ENCODE measurements at places on chromosomes 7 and 10.

- peak; percentile 51 for DNase-seq
These were observed 2.7 kb downstream of the KCNIP2 start for GRCh38 chr10:101840741-101841453.

DNA sequence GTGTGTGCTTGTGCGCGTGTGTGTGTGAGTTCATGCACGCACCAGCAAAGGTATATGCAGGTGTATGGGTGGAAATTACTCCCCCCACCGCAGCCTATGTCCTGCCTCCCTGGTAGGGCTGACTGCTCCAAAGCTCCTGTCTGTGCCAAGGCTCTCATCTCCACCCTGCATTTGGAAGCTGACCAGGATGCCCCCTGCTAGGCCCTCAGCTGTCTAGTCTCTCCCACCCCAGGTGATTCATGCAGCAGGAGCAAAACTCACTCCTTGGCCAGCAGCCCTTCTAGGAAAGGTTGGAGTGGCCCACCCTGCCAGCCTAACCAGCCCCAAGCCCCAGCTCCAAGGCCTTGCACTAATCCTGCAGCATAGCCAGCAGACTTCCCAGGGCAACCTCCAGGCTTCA lies 148.4 kb downstream of the GRID1 start:
- no peak for DNase-seq

- no peak for DNase-seq
These were observed 76.0 kb upstream of the ADO start for GRCh38 chr10:62728479-62728878.

DNA sequence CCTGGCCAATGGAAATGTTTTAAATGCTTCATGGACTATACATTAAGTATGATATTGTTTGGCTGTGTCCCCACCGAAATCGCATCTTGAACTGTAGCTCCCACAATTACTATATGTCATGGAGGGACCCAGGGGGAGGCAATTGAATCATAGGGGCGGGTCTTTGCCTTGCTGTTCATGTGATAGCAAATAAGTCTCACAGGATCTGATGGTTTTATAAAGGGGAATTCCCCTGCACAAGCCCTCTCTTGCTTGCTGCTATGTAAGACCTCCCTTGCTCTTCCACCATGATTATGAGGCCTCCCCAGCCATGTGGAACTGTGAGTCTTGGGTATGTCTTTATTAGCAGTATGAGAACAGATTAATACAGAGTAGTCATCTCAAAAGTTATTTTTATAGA lies 32.4 kb upstream of the GRB10 start:
- no peak for DNase-seq

- no peak for DNase-seq
These were observed 45.3 kb downstream of the ZNF777 start for GRCh38 chr7:149415391-149416071.

DNA sequence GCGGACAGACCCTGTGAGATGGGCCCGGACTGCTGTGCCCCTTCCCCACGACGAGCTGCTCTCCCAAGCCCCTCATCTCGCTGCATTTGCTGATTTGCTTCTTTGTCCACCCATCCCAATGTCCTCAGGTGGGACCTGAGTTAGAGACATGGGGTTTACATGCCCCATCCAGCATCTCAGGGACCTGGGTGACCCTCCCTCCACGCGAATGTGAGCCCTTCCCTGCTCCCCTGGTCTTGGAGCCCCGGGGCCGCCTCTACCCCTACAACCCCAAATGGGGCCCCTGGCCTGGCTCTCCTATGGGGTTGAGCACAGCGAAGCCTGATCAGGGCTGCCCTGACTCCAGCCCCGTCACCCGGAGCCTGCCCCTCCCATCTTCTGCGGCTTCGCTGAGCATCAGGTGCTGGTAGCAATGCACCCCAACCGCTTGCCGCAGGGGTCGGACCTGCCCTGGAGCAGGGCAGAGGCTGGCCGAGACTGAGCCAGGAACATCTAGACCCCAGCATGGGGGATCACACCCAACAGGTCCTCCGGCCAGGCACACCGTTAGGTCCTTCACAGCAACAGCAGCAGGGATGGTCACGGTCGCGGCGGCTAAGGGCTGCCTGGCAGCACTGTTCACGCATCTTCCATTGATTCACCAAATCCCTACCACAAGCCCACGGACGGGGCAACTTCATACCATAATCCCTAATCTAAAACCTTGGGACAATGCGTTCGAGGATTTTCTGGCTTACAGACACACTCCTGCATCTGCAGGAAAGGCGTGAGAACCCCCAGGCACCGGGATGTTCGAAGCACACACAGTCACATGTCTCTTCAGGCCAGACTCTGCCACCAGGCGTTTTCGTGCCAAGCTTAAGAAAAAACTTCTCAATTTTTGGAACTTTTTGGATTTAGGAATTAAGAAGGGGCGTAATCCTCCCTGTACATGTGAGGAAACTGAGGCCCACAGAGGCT lies 15.5 kb downstream of the WDR86 start:
- no peak for DNase-seq

DNA sequence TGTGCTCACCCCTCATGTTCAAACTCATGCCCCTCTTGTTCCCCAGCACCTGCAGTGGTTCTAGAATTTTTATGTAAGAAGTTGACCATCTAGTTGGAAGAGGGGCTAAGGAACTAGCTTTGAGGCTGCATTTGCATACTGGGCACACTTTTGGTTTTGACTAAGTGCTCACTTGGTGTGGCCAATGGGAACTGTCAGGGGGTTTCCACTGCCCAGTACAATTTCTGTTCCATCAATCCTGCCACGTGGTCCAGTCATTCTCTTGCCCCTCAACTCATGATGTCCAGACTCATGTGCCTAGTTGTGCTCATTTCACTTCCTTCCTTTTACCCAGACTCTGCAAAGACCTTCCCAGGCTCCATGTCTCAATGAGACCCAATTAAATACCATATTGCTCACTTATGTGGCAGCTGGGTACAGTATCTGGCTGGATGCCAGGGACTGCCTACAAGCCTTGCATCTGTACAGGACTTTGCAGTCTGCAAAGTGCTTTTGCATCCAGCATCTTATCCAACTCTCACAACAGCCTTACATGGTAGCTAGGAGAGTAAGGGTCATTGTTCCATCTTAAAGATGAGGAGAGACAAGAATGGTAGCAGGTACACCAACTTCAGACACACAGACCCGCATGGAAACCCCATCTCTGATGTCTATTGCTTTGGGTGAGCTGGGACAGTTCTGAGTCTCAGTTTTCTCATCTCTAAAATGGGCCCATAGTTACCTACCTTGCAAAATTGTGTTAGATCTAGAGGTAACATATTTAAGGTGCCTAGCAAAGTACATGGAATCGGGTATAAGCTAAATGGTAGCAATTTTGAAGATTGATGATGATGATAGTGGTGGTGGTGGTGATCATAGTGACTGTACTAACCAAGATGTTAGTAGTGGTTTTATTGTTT lies 30.1 kb upstream of the KCNMA1 start:
- no peak for DNase-seq

DNA sequence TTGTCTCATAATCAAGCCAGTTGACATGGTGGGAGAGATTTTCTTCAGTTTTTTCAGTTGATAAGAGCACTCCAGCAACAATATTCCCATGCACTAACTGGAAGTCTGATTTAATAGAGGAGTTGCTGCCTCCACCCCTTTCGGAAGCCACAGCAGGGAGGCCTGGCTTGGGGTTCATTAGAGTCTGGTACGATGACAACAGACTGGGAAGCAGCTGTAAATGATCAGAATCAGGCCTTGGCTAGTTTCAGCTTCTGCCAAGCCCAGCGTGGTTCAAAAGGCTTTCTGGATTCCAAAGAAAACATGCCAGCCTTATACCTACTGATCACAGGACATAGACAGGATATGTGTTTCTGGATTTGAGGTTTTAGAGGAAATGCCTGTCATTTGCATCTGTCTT lies 274.0 kb downstream of the CSTF2T start:
- no peak for DNase-seq

DNA sequence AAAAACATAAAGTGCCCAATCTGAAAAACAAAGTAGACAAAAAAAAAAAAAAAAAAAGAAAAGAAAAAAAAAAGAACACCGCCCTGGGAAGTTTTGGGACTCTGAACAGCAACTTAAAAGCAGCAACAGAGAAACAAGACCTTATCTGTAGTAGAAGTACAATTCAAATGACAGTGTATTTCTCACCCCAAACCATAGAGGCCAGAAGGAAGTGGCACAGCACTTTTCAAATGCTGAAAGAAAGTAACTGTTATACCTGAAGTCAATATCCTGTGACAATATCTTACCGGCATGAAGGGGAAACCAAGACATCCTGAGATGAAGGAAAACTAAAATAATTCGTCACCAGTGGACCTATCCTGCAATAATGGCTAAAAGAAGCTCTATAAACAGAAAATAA lies 112.1 kb downstream of the DNAJC1 start:
- no peak for DNase-seq

- no peak for DNase-seq
These were observed 41.1 kb downstream of the CPVL start for GRCh38 chr7:29105191-29105590.

GRCh38 chr10:34029455-34029854 lies 695.0 kb upstream of the NRP1 start:
- no peak for DNase-seq

DNA sequence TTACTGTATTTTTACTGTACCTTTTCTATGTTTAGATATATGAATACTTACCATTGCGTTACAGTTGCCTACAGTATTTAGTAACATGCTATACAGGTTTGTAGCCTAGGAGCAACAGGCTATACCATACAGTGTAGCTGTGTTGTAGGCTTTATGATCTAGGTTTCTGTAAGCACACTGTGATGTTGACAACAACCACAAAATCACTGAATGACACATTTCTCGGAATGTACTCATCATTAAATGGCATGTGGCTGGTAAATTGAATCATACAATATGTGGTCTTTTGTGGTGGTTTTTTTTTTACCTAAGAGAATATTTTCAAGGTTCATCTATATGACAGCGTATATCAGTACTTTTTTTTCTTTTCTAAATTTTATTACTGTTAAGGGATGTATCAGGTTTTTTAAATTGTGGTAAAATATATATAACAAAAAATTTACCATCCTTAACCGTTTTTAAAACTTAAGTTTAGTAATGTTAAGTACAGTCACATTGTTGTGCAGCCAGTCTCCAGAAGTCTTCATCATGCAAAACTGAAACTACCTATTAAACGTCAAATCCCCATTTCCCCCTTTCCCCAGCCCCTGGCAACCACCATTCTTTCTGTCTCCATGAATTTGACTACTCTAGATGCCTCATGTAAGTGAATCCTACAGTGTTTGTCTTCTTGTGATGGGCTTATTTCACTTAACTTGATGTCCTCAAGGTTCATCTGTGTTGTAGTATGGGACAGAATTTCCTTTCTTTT lies 21.5 kb downstream of the BTAF1 start:
- DNase-seq, result no peak

GRCh38 chr7:137482466-137482865 lies 138.9 kb upstream of the PTN start:
- DNase-seq, result no peak

DNA sequence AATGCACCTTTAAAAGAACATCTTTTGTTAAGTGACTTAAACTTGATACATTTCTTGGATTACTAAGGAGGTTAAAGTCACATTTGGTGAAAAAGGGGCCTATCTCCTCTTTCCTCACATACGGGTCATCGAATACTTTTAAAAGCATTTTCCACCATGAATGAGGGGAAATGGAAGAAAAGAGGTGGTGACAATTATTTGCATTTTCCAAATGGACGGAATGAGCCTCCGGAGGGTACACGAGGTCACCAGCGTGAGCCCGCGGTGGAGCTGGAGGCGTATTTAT lies 1.0 kb upstream of the BMPR1A start:
- DNase-seq, result no peak

DNA sequence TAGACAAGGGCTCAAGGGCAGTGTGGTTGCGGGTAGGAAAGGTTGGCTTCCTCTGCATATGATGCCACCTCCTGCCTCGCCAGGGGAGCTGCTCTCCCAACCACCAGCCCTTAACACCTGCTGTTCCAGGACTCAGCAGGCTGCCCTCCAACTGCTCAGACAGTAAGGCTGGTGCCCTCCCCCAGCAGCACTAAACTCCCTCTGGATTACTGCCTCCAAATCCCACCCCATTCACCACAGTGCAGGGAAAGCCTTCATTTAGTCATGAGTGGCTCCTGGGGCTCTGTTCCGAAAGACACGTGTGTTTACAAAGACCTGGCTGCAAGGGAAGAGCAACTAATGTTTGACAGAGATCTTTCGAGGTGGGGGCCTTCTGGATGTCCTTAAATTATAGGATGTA lies 437.2 kb upstream of the MKI67 start:
- DNase-seq, result no peak

DNA sequence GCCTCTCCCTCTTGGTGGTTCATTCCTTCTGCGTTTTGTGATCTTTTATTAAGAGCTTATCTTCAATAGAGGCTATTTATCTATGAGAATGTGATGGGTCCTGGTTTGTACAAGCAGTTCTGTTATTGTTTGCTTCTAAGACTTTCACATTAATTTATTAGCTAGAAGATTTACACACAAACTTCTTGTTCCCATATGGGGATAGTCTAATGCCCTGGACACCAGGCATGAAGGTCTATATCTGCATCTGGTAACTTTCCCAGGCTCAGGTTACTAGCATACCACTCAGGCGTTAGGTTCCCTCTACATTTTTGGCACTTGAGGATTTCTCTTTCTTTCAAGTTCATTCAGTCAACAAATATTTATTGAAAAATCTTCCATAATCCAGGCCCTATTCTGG lies 7.7 kb downstream of the XPNPEP1 start:
- DNase-seq, result no peak

DNA sequence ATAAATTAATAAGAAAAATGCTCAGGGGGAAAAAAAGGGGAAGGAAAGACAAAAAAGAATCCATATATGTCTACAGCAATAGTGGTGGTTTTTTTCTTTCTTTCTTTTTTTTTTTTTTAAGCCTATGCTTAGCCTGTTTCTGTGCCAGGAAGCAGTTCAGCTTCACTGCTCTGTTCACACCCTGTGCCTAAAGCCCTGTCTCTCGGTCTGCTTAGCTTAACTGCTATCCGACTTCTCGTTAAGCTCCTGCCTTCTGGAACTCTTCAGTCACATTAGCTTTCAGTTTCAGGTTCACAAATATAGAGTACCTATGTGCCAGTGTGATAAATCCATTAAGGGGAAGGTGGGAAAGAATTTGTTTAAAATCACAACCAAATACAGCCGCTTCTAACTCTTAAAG lies 26.5 kb upstream of the NRG3 start:
- DNase-seq, result no peak

- no peak for DNase-seq
These were observed 27.9 kb upstream of the INPP5A start for GRCh38 chr10:132509506-132510173.

DNA sequence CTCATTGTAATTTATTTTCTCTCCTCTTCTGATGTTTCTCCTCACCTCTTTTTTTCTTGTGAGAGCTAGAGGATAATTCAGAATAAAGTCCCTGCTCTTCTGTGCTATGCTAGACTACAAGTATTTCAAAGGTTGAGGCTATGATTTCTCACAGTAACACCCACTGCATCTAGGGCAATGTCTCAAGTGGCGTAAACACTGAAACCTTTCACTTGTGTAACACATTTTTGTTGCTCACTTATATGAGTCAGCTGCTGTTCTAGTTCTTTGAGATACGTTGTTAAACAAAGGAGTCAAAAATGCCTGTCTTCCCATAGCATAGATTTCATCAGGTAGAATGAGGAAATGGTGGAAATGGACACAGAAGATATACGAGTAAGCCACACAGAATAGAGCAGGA lies 305.1 kb upstream of the PITRM1 start:
- DNase-seq, result no peak
